ENCODE measurements at places on chromosomes 2 and 18.

GRCh38 chr2:124315221-124315880, 290.3 kb downstream of the CNTNAP5 start:
- DNase-seq: no peak

GRCh38 chr2:7037340-7038333, 120.4 kb downstream of the RNF144A start:
- no peak for DNase-seq

- no peak for DNase-seq
These were observed 1493.2 kb upstream of the NXPH2 start for GRCh38 chr2:140273408-140273807.

GRCh38 chr2:72109291-72109690, 38.4 kb downstream of the CYP26B1 start:
- no peak for DNase-seq

- no peak for DNase-seq
These were observed 18.5 kb downstream of the CCDC88A start for GRCh38 chr2:55401124-55401523.

- DNase-seq: no peak
These were observed 228.0 kb downstream of the CYP26B1 start for GRCh38 chr2:71919708-71920107.

DNA sequence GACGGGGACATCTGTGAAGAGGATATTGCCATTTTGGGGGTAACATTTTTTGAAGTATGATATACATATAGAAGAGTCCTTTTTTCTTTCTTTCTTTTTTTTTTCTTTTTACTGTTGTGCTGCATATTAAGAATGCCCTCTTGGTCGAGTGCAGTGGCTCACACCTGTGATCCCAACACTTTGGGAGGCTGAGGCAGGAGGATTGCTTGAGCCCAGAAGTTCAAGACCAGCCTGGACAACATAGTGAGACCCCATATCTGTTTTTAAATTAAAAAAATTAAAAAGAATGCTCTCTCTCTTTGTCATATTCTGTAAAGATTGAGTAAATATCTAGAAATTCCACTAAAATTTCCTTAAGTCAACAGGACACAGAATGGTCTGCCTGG, 3.6 kb downstream of the SH2D6 start:
- DNase-seq: no peak

- no peak for DNase-seq
These were observed 92.2 kb downstream of the C1QL2 start for GRCh38 chr2:119066272-119066804.

- DNase-seq: no peak
These were observed 117.9 kb upstream of the COL5A2 start for GRCh38 chr2:189297446-189297845.
